NCI-H2171 (cell line): ENCODE measurements at places on chromosomes 5 and 9.
A peak's percentile ranks its signal among the peaks of the same experiment; 100 is the strongest.

DNA sequence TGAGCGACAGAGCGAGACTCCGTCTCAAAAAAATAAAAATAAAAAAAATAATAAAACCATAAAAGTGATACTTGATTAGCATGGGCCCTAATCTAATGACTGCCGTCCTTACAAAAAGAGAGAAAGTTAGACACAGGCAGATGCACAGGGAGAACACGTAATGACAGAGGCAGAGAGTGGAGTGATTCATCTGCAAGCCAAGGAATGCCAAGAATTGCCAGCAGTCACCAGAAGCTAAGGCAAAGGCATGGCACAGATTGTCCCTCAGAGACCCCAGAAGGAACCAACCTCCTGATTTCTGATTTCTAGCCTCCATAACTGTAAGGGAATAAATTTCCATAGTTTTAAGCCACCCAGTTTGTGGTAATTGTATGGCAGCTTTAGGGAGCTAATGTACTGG lies 79.6 kb upstream of the FREM1 start:
- DNase-seq, result no peak

DNA sequence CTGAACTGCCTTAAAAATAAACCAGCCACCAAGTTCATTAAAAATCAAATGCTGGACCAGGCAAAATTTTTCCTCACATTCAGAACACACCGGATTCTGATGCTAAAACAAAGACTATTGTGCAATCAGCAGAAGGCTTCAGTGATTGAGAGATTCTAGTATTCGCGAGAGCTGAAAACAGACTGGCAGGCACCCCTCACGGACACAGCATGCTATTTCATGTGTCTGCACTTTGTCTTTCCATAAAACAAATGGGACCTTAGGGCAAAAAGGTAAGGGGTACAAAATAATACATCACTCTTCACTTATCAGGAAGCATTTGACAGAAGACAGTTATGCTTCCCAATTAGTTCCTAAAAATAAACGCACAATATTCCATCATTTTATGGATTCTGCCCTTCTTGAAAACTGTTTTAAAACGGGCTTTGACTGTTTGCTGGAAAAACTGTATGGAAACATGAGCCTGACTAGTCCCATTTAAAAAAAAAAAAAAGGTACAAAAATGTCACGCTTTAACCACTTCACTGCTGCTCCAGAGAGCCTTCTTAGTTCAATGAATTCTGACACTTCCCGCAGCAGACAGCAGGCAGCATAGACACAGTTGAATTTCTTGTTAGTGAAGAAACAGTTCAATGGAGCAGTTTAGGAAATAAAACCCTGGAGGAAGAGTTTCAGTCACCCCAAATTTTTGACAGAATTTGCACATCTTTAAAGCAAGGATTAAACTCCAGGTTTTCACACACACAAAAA lies 99.2 kb downstream of the MED27 start:
- DNase-seq, result peak; percentile 75

DNA sequence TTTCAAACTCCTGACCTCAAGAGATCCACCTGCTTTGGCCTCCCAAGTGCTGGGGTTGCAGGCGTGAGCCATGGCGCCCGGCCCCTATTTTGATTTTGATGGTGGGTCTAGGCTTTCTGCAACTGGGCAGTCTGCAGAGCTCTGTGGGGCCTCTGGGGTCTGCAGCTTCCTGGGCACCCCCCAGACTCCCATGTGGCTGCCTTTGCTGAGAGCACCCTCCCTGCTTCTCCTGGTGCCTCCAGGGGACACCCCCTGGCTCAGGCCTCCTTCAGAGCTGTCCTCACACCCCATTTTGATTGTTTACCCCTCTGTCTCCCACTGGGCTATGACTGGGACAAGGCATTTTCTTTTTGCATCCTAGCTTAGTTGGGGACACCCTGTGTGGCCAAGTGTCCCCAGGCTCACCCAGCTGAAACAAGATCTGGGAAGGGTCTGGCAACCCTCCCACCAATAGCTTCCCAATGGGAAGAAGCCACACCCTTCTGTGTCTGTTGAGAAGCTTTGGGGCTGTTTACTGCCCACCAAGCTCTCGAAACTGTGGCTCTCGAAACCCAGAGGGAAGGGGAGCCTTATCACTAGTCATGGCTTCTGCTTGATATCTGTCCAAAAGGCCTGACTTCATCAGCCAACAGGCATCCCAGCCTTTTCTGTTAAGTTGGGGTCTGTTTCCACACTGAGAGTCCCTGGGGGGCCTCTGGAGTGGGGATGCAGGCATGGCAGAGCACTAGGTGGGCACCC lies 204.4 kb upstream of the IER5L start:
- DNase-seq, result no peak

DNA sequence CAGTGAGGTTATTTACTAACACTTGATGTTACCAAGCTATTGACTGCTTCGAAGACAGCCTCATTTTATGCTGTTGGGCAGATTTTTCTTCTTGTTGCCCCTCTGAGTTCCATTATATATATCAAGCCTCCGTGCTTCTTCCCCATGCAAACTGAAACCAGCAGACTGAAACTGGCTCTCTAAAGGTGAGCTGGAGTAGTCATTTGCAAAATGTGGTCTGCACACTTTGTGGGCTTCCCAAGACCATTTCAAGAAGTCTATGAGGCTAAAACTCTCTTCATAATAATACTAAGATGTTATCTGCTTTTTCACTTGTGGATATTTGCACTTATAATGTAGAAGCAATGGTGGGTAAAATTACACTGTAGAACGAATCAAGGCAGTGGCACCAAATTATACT lies 13.9 kb downstream of the SLC36A1 start:
- no peak for DNase-seq

DNA sequence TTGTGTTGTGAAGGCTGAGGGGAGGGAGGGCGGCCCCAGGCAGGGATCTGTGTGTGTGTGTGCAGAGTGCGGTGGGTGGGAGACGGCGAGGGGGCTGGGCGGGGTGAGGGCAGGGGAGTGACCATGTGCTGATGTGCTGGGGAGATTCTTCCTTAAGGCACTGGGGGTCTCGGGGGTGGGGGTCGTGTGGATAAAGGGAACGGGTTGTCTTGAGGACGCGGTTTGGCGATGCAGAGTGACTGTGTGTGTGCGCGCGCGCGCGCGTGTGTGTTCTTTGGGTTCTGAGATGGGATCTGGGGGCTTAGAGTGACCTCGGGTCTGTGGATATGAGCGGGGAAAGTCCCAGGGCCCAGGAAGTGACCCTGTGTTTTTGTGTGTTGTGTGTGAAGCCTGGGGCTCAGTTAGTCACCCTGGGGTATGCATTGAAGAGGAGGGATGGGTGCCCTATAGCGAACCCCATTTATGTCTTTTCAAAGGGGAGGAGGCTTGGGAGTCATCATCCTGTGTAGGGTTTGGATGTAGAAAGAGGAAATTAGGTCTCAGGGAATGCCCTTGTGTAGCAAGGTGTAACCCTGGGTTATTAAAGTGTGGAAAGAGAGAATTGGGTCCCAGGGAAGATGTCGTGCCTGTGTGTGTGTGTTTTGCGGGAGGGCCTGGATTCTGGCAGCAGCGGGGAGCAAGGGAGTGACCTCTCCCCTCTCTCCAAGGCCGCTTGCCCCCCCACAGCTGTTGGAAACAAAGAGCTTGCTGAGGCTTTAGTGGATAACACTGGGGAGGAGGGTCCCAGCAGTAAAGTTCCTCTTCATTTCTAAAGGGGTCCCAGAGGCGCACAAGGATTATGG lies 1.4 kb downstream of the TMEFF1 start:
- DNase-seq, result no peak

- DNase-seq, result peak; percentile 52
Observed at GRCh38 chr5:132829742-132830435, 558 bp downstream of the SHROOM1 start.

- DNase-seq, result no peak
Observed at GRCh38 chr5:107542831-107543231, 127.9 kb downstream of the EFNA5 start.

GRCh38 chr9:19201899-19202891 lies 28.3 kb upstream of the DENND4C start:
- no peak for DNase-seq
